ENCODE measurements at places on chromosomes 13 and 19.

- no peak for DNase-seq
These were observed 3.5 kb downstream of the COPE start for GRCh38 chr19:18915639-18916038.

DNA sequence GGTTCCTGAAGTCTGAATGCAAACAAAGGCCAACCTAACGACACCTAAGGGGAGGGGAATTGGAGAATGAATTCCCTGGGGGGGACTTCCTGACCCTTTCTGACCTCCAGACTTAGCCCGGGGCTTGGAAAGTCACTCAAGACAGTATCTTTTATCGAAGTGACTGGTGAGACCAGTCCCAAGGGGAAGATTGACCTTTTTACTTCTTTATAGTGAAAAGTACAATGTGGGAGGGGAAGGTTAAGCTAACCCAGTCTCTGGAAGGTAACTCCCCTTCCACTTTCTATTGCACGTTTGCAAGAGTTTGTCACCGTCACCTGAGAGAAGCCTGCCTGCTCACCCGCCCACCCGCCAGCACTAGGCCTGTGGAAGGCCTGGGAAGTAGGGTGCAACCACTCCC lies 111.9 kb downstream of the EFNB2 start:
- DNase-seq, result peak; percentile 9

DNA sequence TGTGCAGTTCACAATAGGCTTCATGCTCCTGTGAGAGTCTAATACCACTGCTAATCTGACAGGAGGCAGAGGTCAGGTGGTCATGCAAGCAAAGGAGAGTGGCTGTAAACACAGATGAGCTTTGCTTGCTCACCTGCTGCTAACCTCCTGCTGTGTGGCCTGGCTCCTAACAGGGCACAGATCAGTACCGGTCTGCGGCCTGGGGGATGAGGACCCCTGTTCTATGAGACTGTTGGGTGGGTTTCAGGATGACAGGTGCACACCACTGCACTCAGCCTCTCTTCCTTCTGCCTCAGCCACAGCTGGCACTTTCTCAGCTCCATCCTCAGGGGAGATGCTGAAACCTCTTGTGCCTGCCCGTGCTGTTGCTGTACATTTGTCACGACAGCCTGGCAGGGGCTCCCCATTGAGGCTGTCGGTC lies 9.7 kb downstream of the CLEC4G start:
- DNase-seq, result no peak

GRCh38 chr19:48867746-48868113 lies 687 bp downstream of the PLEKHA4 start:
- no peak for DNase-seq

DNA sequence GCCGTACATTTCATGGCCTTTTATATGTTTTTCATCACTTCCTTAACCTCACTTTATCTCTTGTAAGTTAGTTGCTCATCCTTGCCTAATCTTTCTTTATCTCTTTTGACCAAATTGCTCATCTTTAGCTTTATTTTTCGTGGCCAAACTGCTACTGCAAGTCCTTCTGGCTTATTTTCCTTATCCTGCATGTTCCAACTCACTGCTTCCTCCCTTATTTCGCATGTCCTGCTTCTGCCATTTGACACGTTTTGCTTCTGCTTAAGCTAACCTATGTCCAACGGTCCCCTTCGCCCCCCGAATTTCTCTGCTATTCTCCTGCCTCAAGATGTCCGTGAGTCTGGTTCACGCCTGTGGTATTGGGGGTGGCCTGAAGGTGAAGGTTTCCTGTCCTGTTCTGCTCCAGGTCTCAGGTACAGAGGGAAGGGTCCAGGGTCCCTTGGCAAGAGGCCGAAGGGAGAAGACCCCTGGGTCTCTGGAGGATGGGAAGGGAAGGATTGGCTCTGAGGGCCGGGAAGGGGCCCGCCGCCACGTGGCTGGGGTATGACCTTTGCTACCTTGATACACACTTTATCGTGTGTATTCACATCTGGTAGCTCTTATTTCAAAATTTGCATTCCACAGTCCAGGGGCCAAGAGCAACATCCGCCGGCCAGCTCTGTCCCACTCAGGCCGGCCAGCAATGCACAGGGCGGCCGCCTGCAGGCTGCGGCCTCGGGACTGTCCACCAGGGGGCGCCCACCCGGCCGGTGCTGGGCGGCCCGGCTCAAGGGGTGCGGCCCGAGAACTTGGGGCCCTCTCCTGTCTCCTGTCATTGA lies 2.9 kb upstream of the C19orf85 start:
- peak; percentile 89 for DNase-seq

- no peak for DNase-seq
These were observed 141.3 kb upstream of the FBXL3 start for GRCh38 chr13:77168237-77168636.
